ENCODE measurements at places on chromosomes 6 and 20. TPM values are rescaled to one million over a fixed set of nuclear protein-coding genes. Genes with fewer than 3 reads are reported as not detected.

DNA sequence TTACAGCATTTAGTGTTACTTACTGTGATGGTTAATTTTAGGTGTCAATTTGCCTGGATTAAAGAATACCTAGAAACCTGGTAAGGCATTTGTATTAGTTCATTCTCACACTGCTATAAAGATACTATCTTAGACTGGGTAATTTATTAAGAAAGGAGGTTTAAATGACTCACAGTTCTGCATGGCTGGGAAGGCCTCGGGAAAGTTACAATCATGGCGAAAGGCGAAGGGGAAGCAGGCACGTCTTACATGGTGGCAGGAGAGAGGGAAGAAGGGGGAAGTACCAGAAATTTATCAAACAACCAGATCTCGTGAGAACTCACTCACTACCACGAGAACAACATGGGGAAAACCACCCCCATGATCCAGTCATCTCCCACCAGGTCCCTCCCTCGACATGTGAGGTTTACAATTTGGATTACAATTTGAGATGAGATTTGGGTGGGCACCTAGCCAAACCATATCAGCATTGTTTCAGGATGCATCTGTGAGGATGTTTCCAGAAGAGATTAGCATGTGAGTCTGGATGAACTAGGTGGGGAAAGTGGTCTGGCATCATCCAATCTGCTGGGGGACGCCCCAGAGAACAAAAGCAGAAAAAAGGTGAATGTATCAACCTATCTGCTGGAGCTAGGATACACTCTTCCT is 76.8 kb downstream of the MKKS start:
- DNase-seq: no peak

The GMDS gene
- total RNA-seq: 5.3 TPM

The VGLL2 gene
- total RNA-seq: not detected

DNA sequence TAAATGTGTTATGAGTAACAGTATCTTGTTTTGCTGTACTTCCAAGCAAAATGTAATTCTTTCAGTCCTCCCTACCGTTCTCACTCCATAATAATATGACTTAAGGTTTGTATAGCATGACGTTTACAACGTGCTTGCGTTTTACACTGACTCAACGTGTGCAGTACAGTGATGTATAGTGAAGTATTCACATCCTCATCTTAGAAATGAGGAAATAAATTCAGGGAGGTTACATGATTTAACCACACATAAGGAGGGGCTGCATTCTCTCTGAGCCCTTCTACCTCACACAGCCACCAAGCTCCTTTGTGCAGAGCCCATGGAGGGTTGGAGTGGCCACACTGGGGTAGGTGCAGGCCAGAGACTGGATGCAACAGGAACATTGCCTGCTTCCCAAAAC is 164.5 kb downstream of the MTHFD1L start:
- no peak for DNase-seq

The BTBD3 gene
- 29.1 TPM for total RNA-seq

GRCh38 chr20:3193806-3194616 is 10.5 kb downstream of the DDRGK1 start:
- no peak for DNase-seq

The NKX2-4 gene
- total RNA-seq: not detected

DNA sequence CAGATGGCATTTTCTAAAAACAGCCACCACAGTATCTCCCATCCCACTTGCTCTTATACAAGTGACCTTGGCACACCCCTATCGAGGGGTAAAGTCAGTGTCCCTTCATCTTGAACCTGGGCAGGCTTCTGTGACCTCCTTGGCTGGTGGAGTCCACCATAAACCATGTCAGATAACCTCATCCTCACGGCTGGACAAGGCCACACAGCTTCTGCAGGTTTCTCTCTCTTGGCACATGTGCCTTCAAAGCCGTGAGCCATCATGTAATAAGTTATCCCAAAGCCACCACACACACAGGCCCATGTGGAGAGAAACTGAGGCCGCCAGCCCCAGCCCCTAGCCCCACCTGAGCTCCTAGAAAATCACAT is 105.4 kb downstream of the SNX5 start:
- DNase-seq: no peak

DNA sequence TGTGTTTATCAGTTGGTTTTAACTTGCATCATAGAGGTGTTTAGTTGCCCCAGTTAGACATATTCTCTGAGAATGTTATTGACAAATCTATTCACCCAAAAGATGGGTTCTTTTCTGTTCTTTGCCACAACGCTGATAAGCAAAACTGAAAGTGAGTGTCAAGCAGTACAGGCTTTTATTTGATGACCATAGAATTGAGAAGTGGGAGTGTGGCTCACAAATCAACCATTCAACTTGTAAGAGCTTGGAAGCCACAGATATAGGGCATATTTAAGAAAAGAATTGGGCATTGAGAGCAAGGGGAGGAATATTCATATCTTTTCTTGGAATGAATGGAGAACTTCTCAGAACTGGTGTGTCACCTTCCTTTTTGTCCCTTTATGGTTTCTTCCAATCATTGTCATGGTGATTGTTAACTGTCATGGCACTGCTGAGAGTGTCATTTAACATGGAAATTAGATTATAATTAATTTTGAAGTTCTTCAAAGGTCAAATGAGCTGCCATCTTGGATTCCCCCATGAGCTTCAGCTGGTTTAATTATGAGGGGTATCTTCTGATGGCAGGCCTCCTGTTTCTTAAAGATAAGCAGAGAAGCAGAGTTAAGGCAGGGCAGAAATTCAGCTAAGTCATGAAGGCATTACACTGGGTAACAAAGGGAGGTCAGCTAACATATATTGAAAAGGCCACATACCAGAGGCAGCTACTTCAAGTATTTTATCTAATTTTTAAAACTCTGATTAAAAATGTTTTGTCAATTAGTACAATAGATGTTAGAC is 254.0 kb upstream of the HTR1E start:
- DNase-seq: no peak

GRCh38 chr6:30463242-30463641 is 26.1 kb upstream of the HLA-E start:
- no peak for DNase-seq

The TSBP1 gene
- not detected for total RNA-seq

The FBXO5 gene
- 2.4 TPM for total RNA-seq

GRCh38 chr20:2521369-2522305 is 12.9 kb upstream of the ZNF343 start:
- DNase-seq: no peak

GRCh38 chr20:21920211-21920610 is 214.7 kb downstream of the PAX1 start:
- no peak for DNase-seq

DNA sequence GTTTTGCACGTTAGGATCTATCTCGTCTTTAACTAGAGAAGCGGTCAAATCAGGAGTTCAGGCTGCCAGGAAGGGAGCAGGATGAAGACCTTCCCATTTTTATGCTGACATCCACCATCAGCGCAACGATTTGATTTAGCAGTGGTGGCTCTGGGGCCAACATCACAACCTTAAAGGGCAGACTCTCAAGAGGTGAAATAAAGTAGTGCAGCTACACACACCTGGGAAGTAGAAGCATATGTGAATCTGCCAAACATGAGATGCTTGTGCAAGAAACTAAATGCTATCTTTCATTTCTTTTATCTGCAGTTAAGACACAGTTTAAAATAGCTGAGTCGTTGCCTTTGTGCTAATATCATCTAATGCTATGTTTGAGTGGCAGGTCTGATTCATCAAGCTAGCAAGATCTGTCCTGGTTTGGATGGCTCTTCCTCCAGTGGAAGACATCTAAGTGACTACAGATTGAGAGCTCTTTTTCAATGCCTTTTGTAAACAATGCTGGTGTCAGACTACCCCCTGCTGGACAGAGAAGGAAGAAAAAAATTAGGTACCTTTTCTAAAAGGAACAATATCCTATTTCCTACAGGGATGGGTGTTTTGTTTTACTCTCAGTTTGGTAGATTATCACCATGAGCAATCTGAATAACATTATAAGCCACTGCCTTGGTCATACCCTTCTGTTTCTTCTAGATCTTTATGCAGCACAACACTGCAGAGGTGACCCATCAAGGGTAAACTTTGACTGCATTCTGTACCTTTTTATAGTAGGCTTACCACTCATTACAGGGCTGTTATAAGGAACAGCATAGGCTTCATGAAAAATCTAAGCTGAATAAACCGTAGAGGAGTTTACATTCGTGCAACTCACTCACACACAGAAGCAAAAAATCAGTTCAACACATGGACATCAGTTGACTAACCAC is 171.6 kb upstream of the FBXL4 start:
- DNase-seq: no peak

Measured in Right ventricle myocardium inferior (tissue), 1 donor.